RPMI7951 (cell line): ENCODE measurements at places on chromosomes 11 and 22. TPM values are rescaled to one million over a fixed set of nuclear protein-coding genes. Genes with fewer than 3 reads are reported as not detected.

The NTM gene
- 38.7 and 47.8 TPM in 2 replicates for total RNA-seq

The C22orf15 gene
- not detected in 2 replicates for total RNA-seq

The DYNC2H1 gene
- total RNA-seq, result 13.8 and 18.5 TPM in 2 replicates

The C11orf86 gene
- total RNA-seq, result not detected in 2 replicates

The ABCC8 gene
- not detected in 2 replicates for total RNA-seq

The NEFH gene
- total RNA-seq, result under 0.01 and 0.20 TPM in 2 replicates

The WBP2NL gene
- 0.12 and 0.39 TPM in 2 replicates for total RNA-seq
